SK-N-MC (cell line): ENCODE measurements at places on chromosomes 3 and 15.
A peak's percentile ranks its signal among the peaks of the same experiment; 100 is the strongest.

GRCh38 chr15:35958975-35959374, 413.0 kb upstream of the DPH6 start:
- DNase-seq, result no peak

GRCh38 chr3:150341891-150342290, 66.2 kb upstream of the TSC22D2 start:
- DNase-seq, result no peak

DNA sequence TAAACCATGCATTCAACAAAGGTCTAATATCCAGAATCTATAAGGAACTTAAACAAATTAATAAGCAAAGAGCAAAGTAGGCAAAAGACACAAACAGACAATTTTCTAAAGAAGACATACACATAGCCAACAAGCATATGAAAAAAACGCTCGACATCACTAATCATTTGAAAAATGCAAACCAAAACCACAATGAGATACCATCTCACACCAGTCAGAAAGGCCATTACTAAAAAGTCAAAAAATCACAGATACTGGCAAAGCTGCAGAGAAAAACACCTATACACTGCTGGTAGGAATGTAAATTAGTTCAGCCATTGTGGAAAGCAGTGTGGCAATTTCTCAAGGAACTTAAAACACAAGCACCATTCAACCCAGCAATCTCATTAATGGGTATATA, 53.8 kb downstream of the FSIP1 start:
- DNase-seq, result no peak

DNA sequence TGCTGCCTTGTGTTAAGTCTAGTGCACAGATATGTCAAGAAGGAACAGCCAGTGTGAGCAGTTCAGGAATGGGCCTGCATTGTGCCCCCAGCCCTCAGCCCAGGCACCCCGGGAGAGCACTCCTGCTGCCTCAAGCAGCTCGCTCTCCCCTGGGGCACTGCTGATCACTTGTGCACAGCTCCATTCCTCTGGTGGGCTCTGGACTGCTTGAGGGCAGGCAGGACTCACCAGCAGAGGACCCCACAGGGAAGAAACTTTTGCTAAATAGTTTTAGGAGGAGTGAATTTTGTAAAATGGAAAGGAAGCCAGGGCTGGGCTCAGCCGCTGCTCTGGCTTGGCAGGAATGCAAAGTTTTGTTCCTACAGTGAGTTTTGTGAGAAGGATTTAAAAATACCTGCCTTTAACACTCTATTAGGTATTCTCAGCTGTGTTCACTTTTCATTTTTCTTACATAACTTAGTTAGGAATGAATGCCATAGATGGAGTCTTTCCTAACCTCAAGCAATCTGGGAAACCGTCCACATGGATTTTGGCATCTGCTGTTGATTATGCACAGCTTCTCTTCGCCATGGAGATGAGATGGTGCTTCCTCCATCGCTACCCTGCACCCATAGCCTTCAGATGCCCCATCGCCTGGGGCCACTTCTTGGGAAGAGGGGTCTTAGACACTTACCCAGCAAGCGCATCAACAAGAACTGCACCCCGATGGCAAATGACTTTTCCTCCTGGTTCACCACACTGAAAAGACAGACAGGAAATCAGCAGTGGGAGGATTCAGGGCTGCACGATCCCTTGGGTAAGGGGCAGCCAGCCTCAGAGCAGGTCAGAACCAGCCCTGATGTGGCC, 42.3 kb upstream of the RAB6B start:
- DNase-seq, result no peak

DNA sequence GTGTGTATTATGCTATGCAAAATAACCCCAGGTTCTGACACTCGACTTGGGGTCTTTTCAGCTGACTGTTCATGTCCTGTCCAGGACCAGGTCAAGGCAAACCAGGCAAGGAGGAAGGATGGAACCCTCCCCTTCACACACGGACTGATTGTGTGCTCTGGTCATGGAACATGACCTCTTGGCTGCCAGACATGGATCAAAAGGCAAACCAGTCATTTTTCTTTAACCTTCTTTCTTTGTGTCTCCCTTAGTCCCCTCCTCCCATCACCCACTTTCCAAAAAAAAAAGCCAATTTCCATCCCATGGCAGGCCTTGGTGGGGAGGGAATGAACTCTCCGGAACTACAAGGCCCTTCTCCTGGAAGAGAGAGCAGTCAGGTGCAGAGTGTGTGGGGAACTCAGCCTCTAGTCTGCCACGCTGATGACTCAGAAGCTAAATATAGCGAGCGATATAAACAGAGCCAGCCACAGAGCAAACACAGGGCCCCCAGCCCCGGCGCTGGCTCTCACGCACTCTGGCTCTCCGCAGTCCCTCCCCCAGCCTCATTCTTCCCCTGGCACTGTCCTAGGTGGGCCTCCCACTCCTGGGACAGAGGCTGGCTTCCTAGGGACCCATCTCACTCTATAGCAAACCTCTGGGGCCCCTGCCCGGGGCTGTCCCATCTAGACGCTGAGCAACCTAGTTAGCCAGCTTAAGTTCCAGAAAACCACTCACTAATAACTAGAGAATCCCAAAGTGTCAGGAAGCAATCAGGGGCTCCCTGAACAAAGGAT, 10.0 kb downstream of the BMF start:
- peak; percentile 73 for DNase-seq
